Activated CD4-positive, alpha-beta T cell treated with anti-CD3 and anti-CD28 coated beads for 36 hours (primary cell): ENCODE measurements at places on chromosomes 4 and X.

DNA sequence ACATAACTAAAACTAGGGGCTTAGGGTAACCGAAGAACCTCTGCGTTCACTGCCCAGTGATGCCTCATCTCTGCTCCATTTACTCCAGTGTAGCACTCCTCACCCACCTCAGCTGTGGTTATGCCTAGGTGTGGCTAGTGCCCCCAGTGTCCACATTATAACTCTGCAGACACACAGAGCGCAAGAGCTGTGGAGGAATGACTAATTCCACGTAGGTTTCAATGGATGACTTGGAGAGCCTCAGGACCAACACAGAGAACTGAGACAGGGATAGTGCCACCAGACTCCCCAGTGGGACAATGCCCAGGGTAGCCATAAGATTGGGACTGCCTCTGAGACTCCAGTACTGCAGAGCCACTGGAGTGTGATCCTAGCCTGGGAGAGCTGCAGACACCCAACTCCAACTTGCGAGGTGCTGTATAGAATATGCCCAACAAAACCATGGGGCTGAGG lies 542.4 kb upstream of the DIPK2B start:
- DNase-seq = peak; percentile 34

DNA sequence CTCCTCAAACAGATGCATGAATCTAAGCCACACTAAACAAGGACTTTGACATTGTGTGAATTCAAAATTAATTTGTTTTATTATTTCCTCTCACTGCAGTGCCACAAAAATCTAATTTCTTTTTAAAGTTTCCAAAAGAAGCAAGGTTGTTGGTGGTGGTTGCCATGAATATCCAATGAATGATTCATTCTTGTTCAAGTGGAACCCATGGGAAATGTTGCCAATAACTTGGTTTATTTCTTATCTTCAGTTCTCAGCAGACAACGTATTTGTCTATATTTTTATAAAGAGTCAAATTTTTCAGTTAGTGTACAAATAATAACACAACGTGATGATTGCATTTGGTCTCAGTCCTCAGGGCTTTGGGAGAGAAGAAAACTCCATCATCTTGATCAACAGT lies 309.4 kb upstream of the NOCT start:
- DNase-seq = no peak

DNA sequence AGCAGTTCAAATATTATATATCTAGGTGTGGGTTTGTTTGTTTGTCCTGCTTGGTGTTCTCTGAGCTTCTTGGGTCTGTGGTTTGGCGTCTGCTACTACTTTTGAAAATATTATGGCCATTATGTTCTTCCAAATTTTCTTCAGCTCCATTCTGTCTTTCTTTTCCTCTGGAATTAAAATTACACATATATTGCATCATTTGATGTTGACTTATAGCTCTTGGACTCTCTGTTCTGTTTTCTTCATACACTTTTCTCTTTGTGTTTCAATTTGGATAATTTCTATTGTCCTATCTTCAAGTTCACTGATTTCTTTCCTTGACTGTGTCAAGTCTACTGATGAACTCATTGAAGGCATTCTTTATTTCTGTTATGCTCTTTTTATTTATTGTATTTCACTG lies 65.2 kb upstream of the ZNF81 start:
- DNase-seq = no peak

- no peak for DNase-seq
Observed at GRCh38 chr4:79255793-79256192, 70.1 kb downstream of the NAA11 start.

DNA sequence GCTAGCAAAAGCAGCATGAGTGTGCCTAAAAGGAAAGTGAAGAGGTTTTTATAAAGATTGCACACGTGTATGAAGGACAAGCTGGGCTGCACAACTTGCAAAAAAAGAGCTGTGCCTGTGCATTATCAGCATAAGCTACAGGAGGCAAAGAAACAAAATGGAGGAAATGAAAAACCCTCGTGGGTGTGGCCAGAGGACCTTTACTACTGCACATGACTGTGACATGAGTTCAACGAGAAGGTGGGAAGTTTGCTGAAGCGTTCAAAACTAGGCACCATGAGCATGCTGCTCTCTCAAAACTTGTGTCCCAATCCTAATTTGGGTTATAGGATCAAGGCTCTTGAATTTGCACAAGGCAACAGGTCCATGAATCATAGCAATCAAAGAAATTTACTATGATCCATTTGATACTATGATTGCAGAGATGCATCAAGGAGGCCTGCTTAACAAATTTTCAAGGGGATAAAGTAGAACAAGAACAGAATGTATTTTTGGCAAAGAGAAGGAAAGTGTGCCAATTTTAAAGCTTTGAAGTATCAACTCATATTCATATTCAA lies 38.1 kb upstream of the CXorf38 start:
- peak; percentile 4 for DNase-seq

DNA sequence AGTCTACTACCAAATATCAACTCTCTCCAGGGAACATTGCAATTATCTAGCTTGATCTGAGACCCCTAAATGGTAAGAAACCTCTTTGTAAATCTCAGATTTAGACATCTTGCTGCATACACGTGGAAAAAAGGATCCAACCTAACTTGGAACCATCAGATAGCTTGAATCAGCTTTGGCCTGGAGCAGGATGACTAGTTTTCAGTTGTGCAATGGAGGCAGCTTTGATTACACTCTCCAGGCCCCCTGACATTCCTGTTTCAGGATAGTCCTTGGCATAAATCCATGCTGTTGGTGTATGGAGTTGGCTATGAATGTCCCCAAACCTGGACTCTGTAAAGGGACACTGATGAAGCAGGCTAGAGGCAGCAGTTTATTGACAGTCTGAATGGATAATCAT lies 1061.9 kb upstream of the TENM3 start:
- no peak for DNase-seq

GRCh38 chrX:27186671-27187070 lies 276.5 kb downstream of the PPP4R3C start:
- peak; percentile 40 for DNase-seq
